ENCODE measurements at places on chromosomes 11 and 22.
A peak's percentile ranks its signal among the peaks of the same experiment; 100 is the strongest.

- H3K27me3 ChIP-seq, result no peaks in the 10 kb centered on the region
- peak overlapping the region; percentile 98 for H3K4me3 ChIP-seq
- H3K36me3 ChIP-seq, result peaks cover 73% of the 10 kb centered on the region
- H3K27ac ChIP-seq, result peak overlapping the region; percentile 99
- H3K4me1 ChIP-seq, result peaks cover 35% of the 10 kb centered on the region
- DNase-seq, result peak; percentile 15
Observed at GRCh38 chr22:39519681-39520225, 609 bp upstream of the ATF4 start.

GRCh38 chr11:29093416-29094120 lies 923.3 kb downstream of the KCNA4 start:
- no peak for DNase-seq
- H3K4me1 ChIP-seq, result no peaks in the 10 kb centered on the region
- no peak overlapping the region for H3K27ac ChIP-seq
- no peaks in the 10 kb centered on the region for H3K36me3 ChIP-seq
- H3K4me3 ChIP-seq, result no peak overlapping the region

- peaks cover 5% of the 10 kb centered on the region for H3K36me3 ChIP-seq
- H3K4me3 ChIP-seq, result no peak overlapping the region
- H3K4me1 ChIP-seq, result peaks cover 6% of the 10 kb centered on the region
Observed at GRCh38 chr22:46379066-46379930, 43.8 kb downstream of the TRMU start.

DNA sequence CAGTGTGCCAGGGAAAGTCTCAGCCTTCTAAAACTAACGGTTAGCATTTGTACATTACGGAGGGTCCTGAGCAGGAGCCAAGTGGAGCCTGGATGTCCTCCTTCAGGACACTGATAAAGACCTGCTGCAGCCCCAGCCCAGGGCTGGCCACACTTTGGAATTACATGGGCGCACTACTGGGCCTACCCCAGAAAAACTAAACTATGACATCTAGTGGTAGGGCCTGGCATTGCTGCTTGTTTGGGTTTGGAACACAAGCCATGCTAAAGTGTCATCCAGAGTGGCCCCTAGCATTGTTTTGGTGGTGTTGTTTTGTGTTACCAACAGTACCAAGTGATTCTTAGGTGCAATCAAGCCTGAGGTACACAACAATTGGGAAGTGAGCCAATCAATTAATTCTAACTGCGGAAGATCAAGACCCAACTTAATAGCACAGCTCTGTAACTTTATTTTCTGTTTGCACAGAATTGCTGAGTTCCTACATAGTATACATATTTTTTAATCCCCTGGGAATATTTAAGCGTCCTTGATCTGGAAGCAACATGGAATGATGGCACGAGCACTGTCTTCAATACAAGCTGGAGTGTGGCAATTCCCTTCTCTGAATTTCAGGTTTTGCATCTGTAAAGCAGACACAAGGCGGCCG lies 340.7 kb downstream of the LARGE1 start:
- H3K27ac ChIP-seq, result no peak overlapping the region
- no peaks in the 10 kb centered on the region for H3K27me3 ChIP-seq
- H3K4me3 ChIP-seq, result no peak overlapping the region
- peak; percentile 2 for DNase-seq
- H3K4me1 ChIP-seq, result no peaks in the 10 kb centered on the region

DNA sequence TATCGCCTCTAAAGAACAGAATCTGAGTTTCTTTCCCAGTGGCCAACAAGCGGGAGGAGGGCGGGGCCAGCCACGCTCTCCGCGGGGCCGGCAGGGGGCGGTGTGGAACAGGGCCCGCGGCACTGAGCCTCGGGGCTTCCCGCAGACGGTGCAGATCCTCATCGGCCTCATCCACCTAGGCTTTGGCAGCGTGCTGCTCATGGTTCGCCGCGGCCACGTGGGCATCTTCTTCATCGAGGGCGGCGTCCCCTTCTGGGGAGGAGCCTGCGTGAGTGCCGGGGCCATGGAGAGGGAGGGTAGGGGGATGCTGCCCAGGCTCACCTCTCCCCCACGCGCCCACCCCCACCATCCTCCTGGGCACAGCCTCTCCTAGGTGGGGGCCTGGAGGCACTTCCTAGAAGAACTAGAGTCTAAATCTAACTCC lies 10.7 kb downstream of the MS4A15 start:
- no peaks in the 10 kb centered on the region for H3K36me3 ChIP-seq
- no peak for DNase-seq
- no peaks in the 10 kb centered on the region for H3K4me1 ChIP-seq
- H3K27me3 ChIP-seq, result peaks cover 47% of the 10 kb centered on the region

GRCh38 chr11:45655012-45655283 lies 10.5 kb downstream of the CHST1 start:
- H3K27ac ChIP-seq, result no peak overlapping the region
- H3K27me3 ChIP-seq, result peaks cover 83% of the 10 kb centered on the region
- H3K4me1 ChIP-seq, result peaks cover 4% of the 10 kb centered on the region
- DNase-seq, result no peak
- H3K36me3 ChIP-seq, result no peaks in the 10 kb centered on the region

GRCh38 chr22:45984316-45984916 lies 7.5 kb upstream of the WNT7B start:
- no peak overlapping the region for H3K4me3 ChIP-seq
- H3K4me1 ChIP-seq, result no peaks in the 10 kb centered on the region

GRCh38 chr11:69419662-69420395 lies 61.6 kb upstream of the LINC01488 start:
- no peak for DNase-seq
- no peaks in the 10 kb centered on the region for H3K36me3 ChIP-seq
- H3K4me1 ChIP-seq, result no peaks in the 10 kb centered on the region
- no peak overlapping the region for H3K27ac ChIP-seq
- peaks cover 13% of the 10 kb centered on the region for H3K27me3 ChIP-seq

GRCh38 chr22:23571486-23571885 lies 8.6 kb downstream of the IGLL1 start:
- H3K27me3 ChIP-seq, result peaks cover 28% of the 10 kb centered on the region
- no peak overlapping the region for H3K27ac ChIP-seq
- H3K4me3 ChIP-seq, result no peak overlapping the region
- no peaks in the 10 kb centered on the region for H3K4me1 ChIP-seq
- no peaks in the 10 kb centered on the region for H3K36me3 ChIP-seq
- no peak for DNase-seq
